CD4-positive, alpha-beta T cell (primary cell): ENCODE measurements at places on chromosomes 16 and 17.
A peak's percentile ranks its signal among the peaks of the same experiment; 100 is the strongest.

DNA sequence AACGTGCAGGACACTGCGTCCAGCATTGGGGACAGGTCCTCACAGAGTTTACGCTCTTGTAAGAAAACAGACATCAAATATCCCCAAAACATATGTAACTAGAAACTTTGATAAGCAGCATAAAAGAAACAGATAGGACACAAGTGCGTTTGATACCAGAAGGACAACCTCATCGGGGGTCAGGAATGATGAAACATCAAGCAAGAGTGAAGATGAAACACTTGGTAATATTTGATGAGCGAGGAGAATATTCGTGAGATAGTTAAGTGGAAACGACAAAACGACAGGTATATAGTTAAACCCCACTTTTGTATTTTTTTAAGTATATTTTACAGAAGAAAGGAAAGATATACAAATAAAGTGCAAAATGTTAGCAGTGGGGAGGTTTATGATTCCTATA, 55.9 kb downstream of the NXN start:
- no peak for DNase-seq

DNA sequence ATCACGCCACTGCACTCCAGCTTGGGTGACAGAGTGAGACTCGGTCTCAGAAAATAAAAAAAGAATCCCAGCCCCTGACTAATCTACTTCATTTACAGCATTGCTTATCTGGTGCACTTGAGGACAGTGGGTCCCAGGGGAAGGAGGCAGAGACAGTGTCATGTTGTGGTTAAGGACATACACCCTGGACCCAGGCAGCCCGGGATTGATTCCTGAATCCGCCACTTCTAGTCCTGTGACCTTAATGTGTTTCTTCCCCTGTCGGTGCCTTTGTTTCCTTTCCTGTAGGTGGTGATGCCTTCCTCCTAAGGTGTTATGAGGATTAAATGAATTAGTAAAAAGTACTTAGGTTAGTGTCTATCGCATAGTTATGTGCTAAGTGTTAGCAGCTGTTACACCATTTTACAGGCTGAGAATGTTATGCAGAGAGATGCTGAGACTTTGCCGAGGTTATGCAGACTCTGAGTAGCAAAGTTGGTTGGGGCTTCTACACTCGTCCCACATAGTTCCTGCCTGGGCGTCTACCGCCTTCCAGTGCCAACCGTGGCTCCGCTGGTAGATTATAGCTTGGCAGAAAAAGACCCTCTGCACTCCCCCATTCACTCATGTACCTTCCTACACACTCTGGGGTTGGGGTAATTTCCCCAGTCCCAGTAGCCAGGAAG, 74.8 kb downstream of the RAB11FIP4 start:
- no peak for DNase-seq

DNA sequence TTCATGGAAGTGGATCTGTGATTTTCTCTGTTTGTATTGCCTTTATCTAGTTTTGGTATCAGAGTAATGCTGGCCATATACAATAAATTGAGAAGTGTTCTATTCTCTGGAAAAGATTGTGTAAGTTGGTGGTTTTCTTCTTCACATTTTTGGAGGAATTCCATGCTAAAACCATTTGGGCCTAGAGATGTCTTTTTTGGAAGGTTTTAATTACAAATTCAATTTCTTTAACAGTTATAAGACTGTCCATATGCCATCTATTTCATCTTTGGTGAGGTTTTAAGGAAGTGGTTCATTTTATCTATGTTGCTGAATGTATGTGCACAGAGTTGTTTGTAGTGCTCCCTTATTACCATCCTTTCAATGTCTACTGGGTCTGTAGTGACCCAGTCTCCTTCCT, 46.0 kb downstream of the CACNG1 start:
- DNase-seq: no peak

- DNase-seq: no peak
These were observed 56.9 kb downstream of the VMP1 start for GRCh38 chr17:59764292-59764741.

DNA sequence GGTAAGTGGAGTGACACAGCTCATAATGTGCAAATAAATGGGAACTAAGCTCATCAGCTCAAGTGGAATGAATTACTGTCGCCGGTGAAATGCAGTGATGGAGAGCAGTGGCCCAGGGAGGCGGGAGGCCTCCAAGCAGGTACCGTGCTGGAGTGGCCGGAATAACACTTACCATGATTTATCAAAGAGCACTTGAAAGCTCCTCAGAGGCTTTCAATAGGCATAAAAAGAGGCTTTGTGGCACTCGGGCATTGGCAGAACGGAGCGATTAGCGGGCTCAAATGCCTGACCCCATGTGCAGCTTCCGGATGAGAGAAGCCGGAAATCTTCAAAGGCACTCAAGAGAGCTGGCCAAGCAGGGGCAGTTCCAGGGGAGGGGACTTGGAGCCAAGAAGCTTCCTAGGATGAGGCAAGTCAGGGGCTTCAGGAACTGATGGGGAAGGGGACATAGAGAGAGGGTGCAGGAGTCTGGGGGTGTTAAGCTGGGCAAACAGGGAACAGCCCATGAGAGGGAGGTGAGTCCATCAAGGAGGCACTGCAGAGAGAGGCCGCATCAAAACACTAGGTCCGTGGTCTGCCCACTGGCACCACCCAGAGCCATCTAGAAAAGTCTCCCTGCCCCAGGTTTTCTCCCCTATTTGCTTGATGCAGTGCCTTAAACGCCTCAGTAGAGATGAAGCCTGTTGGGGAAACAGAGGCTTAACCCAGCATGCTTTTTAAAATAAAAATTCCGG, 144.0 kb upstream of the IRX6 start:
- no peak for DNase-seq

- peak; percentile 57 for DNase-seq
These were observed 13.1 kb upstream of the SREBF1 start for GRCh38 chr17:17849845-17850373.

GRCh38 chr17:79916991-79917901, 78.0 kb upstream of the CBX4 start:
- DNase-seq: no peak

DNA sequence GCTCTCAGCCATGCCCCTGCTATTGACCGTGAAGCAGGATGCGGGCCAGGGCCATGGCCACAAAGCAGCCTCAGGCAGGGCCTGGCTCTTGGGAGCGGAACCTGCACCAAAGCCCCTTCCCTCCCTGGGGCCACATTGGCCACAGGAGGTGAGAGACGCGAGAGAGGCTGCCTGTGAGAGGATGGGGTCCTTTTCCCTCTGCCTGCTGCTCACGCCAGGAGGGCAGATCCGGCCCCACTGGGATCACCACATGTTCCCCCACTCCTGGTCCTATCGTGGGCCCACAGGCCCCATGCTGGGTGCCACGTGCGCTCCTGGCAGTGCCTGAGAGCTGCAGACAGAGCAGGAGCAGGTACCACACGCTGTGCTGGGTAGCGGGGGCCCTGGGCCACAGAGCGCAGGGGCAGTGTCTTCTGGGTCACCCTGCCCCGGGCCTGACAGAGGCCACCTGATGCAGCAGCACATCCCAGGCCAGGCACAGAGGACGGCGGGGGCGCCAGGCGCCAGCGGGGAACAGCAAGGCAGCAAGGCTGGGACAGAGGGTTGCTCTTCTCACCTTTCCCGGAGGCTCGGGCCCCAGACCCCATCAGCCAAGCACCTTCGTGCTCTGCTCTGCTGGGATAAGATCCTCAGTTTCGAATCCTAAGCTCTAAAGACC, 9.2 kb upstream of the NUDT16L1 start:
- no peak for DNase-seq

GRCh38 chr17:56676810-56677209, 83.3 kb downstream of the NOG start:
- DNase-seq: no peak

DNA sequence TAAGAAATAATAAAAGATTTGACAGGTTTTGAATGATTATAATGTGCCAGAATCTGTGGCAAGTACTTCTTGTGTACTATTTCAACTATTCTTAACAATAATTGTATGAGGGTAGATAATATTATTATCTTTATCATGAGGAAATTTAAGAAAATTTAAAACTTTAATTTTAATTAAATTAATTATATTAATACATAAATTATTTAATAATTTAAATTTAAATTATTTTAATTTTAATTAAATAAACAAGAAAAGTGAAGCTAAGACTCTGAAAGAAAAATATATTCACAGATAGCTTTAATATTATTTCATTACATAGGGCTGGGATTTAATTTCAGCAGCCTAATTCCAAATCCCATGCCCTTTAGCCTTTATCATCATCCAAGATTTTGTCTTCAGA, 31.4 kb upstream of the NETO2 start:
- DNase-seq: no peak

DNA sequence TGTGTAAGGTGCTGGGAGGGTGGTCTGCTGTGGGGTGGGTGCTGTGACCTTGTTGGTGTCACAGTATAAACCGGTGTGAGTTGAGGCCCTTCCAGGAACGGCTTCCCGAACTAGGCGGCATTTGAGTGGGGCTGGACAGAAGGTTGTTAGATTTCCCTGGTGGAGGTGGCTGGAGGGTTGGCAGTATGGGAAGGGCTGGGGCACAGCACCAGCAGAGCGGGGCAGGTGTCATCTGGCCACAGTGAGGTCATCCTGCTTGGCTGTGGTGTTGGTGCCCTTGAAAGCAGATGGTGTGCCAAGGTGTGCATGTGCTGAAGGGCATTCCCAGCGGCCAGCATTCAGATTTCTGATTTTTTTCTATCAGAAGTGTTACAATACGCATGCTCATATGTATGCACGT, 28.1 kb downstream of the BANP start:
- DNase-seq: no peak

DNA sequence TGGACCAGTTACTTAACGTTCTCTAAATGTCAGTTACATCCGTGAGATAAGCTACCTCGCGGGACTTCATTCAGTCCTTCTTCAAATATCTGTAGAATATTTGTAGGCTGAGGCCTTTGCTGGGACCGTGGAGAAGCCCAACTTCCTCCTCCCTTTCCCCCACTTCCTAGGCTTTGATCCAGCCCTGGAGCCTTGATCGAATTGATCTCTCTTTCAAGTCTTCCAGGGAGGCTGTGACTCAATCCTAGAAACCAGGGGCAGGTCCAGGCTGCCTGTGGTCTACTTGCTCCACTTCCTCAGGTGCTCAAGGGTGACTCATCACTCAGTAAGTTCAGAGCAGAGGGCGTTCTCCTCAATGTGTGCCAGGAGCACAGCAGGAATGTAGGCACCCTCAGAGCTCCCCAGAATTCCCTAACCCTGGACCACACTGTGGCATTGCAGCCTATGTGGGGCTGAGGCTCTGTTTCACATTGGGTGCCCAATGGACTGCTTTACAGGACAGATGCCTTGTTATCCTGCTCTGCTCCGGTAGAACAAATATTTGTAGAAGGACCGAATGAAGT, 11.2 kb upstream of the CEP20 start:
- DNase-seq: no peak

GRCh38 chr17:2796164-2797125, at the start of gene RAP1GAP2:
RAP1GAP2 (plus strand) TSS chr17:2796438; CDS start chr17:2796528, 90 bp downstream.
- peak; percentile 84 for DNase-seq

- no peak for DNase-seq
These were observed 13.1 kb downstream of the SLC38A8 start for GRCh38 chr16:84029297-84030047.

GRCh38 chr16:88430524-88431446, 22.3 kb upstream of the ZFPM1 start:
- peak; percentile 61 for DNase-seq

- DNase-seq: peak; percentile 72
These were observed 4.0 kb upstream of the ABCC3 start for GRCh38 chr17:50630524-50631194.

GRCh38 chr16:48329138-48329537, 56.1 kb downstream of the SIAH1 start:
- no peak for DNase-seq

- peak; percentile 28 for DNase-seq
These were observed 28.6 kb downstream of the SLC38A8 start for GRCh38 chr16:84013787-84014569.
